ENCODE measurements at places on chromosomes 16 and 17. TPM values are rescaled to one million over a fixed set of nuclear protein-coding genes. Genes with fewer than 3 reads are reported as not detected.

Gene CHST4
- not detected for polyA plus RNA-seq

Gene ELAC2
- 32.3 TPM for polyA plus RNA-seq

Gene GAS7
- polyA plus RNA-seq, result 19.8 TPM

Gene CACNG4
- polyA plus RNA-seq, result not detected

Gene CRYM
- 47.0 TPM for polyA plus RNA-seq

Gene GPRC5B
- polyA plus RNA-seq, result 24.1 TPM

Gene CCDC154
- polyA plus RNA-seq, result 5.9 TPM

Gene CACNG3
- polyA plus RNA-seq, result not detected

Gene CA5A
- 0.29 TPM for polyA plus RNA-seq

Gene TBC1D26
- polyA plus RNA-seq, result not detected

Gene CIBAR2
- polyA plus RNA-seq, result not detected

Gene KRTAP2-3
- polyA plus RNA-seq, result not detected

Gene FOXC2
- polyA plus RNA-seq, result 1.2 TPM

Gene TSPOAP1
- 1.6 TPM for polyA plus RNA-seq

Gene UTS2R
- polyA plus RNA-seq, result not detected

Gene HSD17B2
- 0.03 TPM for polyA plus RNA-seq

Gene MSI2
- 25.5 TPM for polyA plus RNA-seq

Gene PDIA2
- polyA plus RNA-seq, result 2.6 TPM

Gene TBC1D3C
- 0.88 TPM for polyA plus RNA-seq

Gene MSRB1
- polyA plus RNA-seq, result 82.2 TPM

Gene ITGA2B
- polyA plus RNA-seq, result 1.2 TPM

Gene MPP2
- polyA plus RNA-seq, result 5.0 TPM

Gene GRIN2A
- polyA plus RNA-seq, result 1.0 TPM

Gene DLX3
- 0.03 TPM for polyA plus RNA-seq

Gene CLEC16A
- 16.7 TPM for polyA plus RNA-seq

Gene KRTAP16-1
- polyA plus RNA-seq, result not detected

Gene SPATA22
- 0.37 TPM for polyA plus RNA-seq

Gene NAGS
- 0.86 TPM for polyA plus RNA-seq

Gene CLEC3A
- polyA plus RNA-seq, result not detected

Gene DNAI2
- polyA plus RNA-seq, result not detected

Gene NOL11
- 22.5 TPM for polyA plus RNA-seq

Gene PPY
- not detected for polyA plus RNA-seq

Gene NTN3
- polyA plus RNA-seq, result not detected

Gene MT4
- not detected for polyA plus RNA-seq

Gene KRTAP2-2
- not detected for polyA plus RNA-seq

Gene ARL5C
- not detected for polyA plus RNA-seq

Gene KLHL10
- polyA plus RNA-seq, result not detected

Measured in heart right ventricle (tissue), 16 donors.